ENCODE measurements at places on chromosomes 5 and 9. TPM values are rescaled to one million over a fixed set of nuclear protein-coding genes. Genes with fewer than 3 reads are reported as not detected.
A peak's percentile ranks its signal among the peaks of the same experiment; 100 is the strongest.

BICD2 gene
- total RNA-seq = 13.7 TPM

ARHGEF28 gene
- 4.6 TPM for total RNA-seq

NIPSNAP3A gene
- 15.8 TPM for total RNA-seq

FAT2 gene
- total RNA-seq = 0.32 TPM

AHRR gene
- total RNA-seq = 1.1 TPM

ALAD gene
- total RNA-seq = 48.8 TPM

RFESD gene
- 1.6 TPM for total RNA-seq

SLC6A18 gene
- not detected for total RNA-seq

DNA sequence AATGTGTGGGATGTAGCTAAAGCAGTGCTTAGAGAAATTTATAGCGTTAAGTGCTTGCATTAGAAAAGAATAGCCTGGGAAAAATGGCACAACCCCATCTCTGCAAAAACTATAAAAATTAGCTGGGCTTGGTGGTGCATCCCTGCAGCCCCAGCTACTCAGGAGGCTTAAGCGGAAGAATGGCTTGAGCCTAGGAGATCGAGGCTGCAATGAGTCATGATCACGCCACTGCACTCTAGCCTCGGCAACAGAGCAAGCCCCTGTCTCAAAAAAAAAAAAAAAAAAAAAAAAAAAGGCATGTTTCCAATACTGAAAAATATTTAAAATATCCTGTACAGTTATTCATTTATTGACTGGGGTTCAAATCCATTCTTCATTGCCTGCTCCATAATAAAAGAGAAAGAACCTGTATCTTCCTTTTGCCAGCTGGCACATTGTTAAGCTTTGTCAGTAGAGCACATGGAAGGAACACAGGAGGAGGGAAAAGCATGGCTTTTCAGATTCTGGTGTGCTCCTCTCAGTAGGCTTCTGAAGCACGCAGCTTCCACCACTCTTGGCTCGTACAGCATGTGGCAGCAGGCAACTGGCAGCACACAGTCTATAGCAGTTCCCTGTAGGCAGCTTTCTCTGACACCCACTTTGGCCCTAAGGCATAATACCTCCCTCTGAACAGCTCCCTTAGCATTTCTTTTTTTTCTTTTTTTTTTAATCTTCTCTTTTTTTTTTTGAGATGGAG, 73.5 kb downstream of the TRIM36 start:
- H3K4me1 ChIP-seq = no peaks in the 10 kb centered on the region
- H3K4me3 ChIP-seq = no peak overlapping the region
- no peaks in the 10 kb centered on the region for H3K27me3 ChIP-seq
- no peak for DNase-seq
- H3K36me3 ChIP-seq = no peaks in the 10 kb centered on the region

- peak overlapping the region; percentile 21 for H3K27ac ChIP-seq
- no peaks in the 10 kb centered on the region for H3K4me1 ChIP-seq
- H3K27me3 ChIP-seq = no peaks in the 10 kb centered on the region
- DNase-seq = no peak
- peaks cover 7% of the 10 kb centered on the region for H3K36me3 ChIP-seq
These were observed 51.7 kb upstream of the LRRTM2 start for GRCh38 chr5:138926688-138927448.

DNA sequence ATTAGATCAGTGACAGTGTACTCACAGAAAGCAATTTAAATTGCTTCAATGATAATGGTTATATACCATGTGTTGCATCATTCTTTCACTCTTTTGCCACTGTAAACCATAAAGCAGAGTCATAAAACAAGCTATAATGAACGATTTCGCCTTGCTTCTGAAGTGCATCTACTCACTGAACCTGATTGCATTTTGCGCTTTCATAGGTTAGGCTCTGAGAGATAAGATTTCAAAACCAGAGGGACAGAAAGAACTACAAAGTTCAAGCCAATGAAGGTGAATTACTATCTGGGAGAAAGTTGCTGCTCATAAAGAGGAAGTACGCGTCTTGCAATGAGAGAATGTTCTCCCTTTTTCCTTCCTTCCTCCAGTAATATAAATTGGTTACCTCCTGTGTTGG, 412.7 kb downstream of the CETN3 start:
- H3K27me3 ChIP-seq = no peaks in the 10 kb centered on the region
- no peak for DNase-seq

GRCh38 chr5:38602641-38603040, 46.2 kb upstream of the LIFR start:
- H3K4me3 ChIP-seq = no peak overlapping the region
- H3K27ac ChIP-seq = peak overlapping the region; percentile 87
- peaks cover 82% of the 10 kb centered on the region for H3K4me1 ChIP-seq
- DNase-seq = no peak
- no peaks in the 10 kb centered on the region for H3K36me3 ChIP-seq

DNA sequence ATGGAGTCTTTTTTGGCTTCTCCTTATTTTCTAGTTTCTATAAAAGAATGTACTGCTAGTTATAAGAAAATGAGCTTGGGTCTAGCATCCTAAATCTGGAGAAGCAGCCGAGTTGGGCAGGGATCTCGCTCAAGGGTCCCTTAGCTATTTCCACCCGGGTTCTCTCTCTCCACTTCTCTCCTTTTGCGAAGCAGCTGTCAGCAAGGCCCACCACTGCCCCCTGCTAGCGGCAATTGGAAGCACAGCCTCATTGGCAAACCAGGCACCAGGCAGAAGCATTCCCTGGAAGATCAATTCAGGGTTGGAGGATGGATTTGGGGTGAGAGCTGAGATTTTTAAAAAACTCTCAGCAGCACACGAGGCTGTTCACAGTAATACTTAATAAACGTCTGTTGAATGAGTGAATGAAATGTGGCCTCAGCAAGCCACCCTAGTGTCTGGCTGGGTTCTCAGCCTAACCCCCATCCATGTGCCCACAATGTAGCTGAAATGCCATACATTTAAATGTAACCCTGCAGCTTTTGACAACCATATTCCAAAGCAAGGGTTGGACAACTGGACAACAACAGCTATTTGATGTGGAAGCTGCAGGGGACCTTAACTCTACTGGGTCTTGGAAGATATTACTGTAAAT, 34.6 kb upstream of the TNIP1 start:
- H3K27me3 ChIP-seq = no peaks in the 10 kb centered on the region
- no peaks in the 10 kb centered on the region for H3K36me3 ChIP-seq
- DNase-seq = peak; percentile 83
- H3K4me1 ChIP-seq = no peaks in the 10 kb centered on the region
- H3K27ac ChIP-seq = no peak overlapping the region
- no peak overlapping the region for H3K4me3 ChIP-seq

DNA sequence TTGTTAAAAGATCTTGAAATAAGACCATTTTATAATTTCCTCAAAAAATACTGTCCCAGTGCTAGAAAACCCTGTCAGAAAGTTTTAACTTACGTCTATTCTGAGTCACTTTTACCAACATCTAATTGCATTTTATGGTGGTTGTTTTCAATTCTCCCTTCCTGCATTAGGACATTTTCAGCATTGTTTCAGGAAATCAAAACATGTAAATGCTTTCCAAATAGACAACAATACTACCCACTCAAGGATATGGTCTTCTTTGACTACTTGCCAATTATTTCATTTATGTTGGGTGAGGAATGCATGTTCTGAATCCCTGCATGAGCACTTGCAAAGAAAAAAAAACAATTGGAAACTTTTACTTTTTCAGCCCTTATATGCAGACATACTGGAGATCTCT, 284.6 kb upstream of the PDE4D start:
- no peaks in the 10 kb centered on the region for H3K36me3 ChIP-seq
- no peak for DNase-seq
- no peak overlapping the region for H3K27ac ChIP-seq
- H3K27me3 ChIP-seq = no peaks in the 10 kb centered on the region
- no peak overlapping the region for H3K4me3 ChIP-seq
- no peaks in the 10 kb centered on the region for H3K4me1 ChIP-seq

- H3K27ac ChIP-seq = no peak overlapping the region
- H3K36me3 ChIP-seq = no peaks in the 10 kb centered on the region
- H3K27me3 ChIP-seq = no peaks in the 10 kb centered on the region
- no peak for DNase-seq
These were observed 451.0 kb upstream of the TUSC1 start for GRCh38 chr9:26129217-26129616.

- no peaks in the 10 kb centered on the region for H3K36me3 ChIP-seq
- no peaks in the 10 kb centered on the region for H3K27me3 ChIP-seq
These were observed 71.5 kb downstream of the DOCK8 start for GRCh38 chr9:286071-286740.

DNA sequence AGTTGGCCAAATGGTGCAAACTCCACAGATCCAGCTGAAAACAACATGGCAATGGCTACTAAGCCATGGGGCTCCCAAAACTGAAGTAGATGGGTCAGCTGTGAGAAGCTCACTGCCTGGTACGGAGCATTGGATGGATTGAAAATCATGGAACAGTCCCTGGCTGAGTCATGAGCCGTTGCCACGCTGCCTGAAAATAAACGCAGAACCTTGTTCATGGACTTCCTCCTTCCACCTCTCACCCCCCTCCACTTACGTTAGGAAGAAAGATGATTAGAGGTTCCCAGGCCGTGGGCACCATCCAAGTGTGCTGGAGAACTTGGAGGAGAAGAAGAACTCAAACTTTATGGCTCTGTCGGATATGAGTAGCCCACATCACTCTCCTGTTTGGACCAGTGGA, 6.8 kb upstream of the DIPK1B start:
- no peaks in the 10 kb centered on the region for H3K36me3 ChIP-seq
- DNase-seq = no peak
- no peak overlapping the region for H3K27ac ChIP-seq
- no peaks in the 10 kb centered on the region for H3K4me1 ChIP-seq
- H3K4me3 ChIP-seq = no peak overlapping the region

GRCh38 chr5:139438707-139439012, 665 bp downstream of the DNAJC18 start:
- peak overlapping the region; percentile 94 for H3K4me3 ChIP-seq
- H3K27ac ChIP-seq = peak overlapping the region; percentile 96
- peaks cover 22% of the 10 kb centered on the region for H3K4me1 ChIP-seq
- H3K27me3 ChIP-seq = no peaks in the 10 kb centered on the region

GRCh38 chr9:131227112-131227958, 49.0 kb downstream of the FAM78A start:
- H3K27ac ChIP-seq = no peak overlapping the region
- no peak overlapping the region for H3K4me3 ChIP-seq
- no peaks in the 10 kb centered on the region for H3K4me1 ChIP-seq
- H3K36me3 ChIP-seq = no peaks in the 10 kb centered on the region
- H3K27me3 ChIP-seq = no peaks in the 10 kb centered on the region

- H3K27ac ChIP-seq = no peak overlapping the region
- H3K36me3 ChIP-seq = no peaks in the 10 kb centered on the region
- H3K4me3 ChIP-seq = no peak overlapping the region
These were observed 171.5 kb upstream of the PHYKPL start for GRCh38 chr5:178403956-178404600.

DNA sequence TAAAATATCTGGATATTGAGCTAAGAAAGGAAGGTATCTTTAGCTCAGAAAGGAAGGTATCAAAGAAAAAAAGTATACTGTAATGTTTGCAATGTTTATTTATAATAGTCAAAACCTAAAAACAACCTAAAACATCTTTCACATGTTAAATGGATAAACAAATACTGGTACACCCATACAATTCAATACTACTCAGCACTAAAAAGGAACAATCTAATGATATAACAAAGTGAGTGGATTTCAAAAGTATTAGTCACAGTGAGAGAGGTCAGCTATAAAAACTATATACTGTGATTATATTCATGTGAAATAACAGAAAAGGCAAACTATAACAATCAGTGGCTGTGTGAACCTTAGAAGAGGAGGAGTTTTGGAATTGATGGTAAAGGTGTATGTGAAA, 455.0 kb upstream of the FTMT start:
- no peak for DNase-seq
- H3K27me3 ChIP-seq = no peaks in the 10 kb centered on the region
- H3K4me1 ChIP-seq = no peaks in the 10 kb centered on the region
- H3K27ac ChIP-seq = no peak overlapping the region

- H3K27me3 ChIP-seq = no peaks in the 10 kb centered on the region
- no peak overlapping the region for H3K27ac ChIP-seq
- H3K4me1 ChIP-seq = no peaks in the 10 kb centered on the region
- H3K4me3 ChIP-seq = no peak overlapping the region
- DNase-seq = no peak
These were observed 14.5 kb upstream of the SPINK7 start for GRCh38 chr5:148297731-148298130.

GRCh38 chr5:59401637-59402036, 491.9 kb downstream of the PDE4D start:
- no peaks in the 10 kb centered on the region for H3K27me3 ChIP-seq
- H3K4me1 ChIP-seq = no peaks in the 10 kb centered on the region
- no peak for DNase-seq
- no peaks in the 10 kb centered on the region for H3K36me3 ChIP-seq
- H3K4me3 ChIP-seq = no peak overlapping the region
- no peak overlapping the region for H3K27ac ChIP-seq

DNA sequence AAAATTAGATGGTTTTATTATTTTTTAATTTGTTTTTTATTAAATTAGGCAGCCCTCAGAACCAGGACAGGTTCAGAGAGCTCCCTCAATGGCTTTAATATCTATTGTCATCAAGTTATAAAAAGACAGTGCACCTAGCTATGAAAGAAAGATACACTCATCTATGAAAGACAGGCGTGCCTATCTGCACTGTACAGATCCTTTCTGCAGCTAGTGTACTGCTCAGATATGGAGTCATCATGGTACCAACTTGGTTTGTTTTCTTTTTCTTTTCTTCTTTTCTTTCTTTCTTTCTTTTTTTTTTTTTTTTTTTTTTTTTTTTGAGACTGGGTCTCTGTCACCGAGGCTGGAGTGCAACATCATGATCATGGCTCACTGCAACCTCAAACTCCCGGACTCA, 54.8 kb upstream of the GPBP1 start:
- no peak overlapping the region for H3K27ac ChIP-seq
- DNase-seq = no peak
- H3K4me1 ChIP-seq = no peaks in the 10 kb centered on the region
- H3K27me3 ChIP-seq = no peaks in the 10 kb centered on the region

DNA sequence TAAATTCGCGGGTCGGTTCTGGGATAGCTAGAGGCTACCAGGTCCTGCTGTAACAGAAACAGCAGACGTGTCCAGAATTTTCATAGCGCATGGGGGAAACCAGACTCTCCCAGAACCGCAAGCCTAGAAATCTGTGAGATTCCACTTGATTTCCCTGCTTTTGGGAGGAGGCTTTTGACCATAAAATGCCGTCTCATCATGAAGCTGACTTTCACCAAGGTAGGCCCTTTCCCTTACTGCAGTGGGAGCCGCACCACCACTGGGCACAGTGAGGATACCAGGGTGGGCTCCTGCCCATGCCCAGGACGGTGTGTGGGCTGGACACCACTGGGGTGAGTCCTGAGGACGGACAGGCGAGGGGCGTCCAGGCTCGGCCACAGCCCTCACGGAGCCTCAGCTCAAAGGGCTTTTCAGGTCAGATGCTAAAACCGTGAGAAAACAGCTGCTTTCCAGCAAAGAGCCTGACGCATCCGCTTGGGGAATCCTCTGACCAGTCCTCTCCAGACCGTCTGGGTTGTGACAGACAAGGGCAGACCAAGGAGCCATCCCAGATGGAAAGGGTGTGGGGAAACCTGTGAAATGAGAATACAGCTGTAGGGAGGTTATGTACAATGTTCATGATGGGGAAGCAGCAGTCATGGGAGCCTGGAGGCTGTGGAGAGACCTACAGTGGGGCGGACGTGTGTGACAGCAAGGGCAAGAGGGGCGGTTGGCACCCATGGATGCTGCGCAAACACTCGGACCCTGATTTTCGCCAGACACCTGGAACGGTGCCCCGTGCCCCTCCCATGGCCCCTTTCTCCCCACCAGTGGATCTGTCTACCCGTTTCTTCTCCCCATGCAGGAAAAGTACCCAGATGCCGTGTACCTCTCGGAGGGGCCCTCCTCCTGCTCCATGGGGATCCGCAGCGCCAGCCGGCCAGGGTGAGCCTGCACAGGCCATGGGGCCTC, 59.2 kb downstream of the IPPK start:
- H3K27me3 ChIP-seq = no peaks in the 10 kb centered on the region
- no peaks in the 10 kb centered on the region for H3K36me3 ChIP-seq
- no peak overlapping the region for H3K4me3 ChIP-seq
- no peak for DNase-seq

GRCh38 chr5:154087260-154087659, 48.5 kb downstream of the MFAP3 start:
- 0 out of 2 replicates have a peak, but pooled peaks cover 1% of the 10 kb centered on the region for H3K27me3 ChIP-seq
- H3K27ac ChIP-seq = no peak overlapping the region
- H3K4me1 ChIP-seq = no peaks in the 10 kb centered on the region
